ENCODE measurements at places on chromosomes 3 and 15. TPM values are rescaled to one million over a fixed set of nuclear protein-coding genes. Genes with fewer than 3 reads are reported as not detected.
A peak's percentile ranks its signal among the peaks of the same experiment; 100 is the strongest.

GRCh38 chr3:98140531-98140930 is 6.7 kb upstream of the OR5H14 start:
- DNase-seq = no peak

GRCh38 chr3:136946978-136947377 is 10.8 kb upstream of the IL20RB start:
- DNase-seq = no peak

ADAMTS17 gene
- not detected for total RNA-seq

- DNase-seq = peak; percentile 73
Measured at GRCh38 chr3:171396048-171396447, 64.2 kb downstream of the TNIK start.

KCNMB3 gene
- total RNA-seq = 0.52 TPM

DNA sequence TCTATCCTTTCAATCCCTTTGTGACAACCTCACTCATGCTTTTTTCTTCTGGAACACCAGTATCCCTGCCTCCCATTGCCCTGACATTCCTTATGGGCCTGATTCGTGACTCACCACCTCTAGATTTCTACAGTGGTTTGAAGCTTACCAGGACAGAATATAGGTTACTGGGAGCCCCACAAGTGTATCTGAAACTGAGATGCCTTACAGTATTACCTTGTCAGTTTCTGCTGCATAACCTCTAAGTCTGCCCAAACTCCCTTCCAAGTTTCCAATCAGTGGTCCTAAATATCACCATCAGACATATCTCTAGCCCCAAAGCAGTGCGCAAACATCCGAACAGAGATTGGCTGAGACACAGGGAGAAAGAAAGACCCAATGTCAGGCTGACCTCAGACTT is 5.6 kb downstream of the CPB1 start:
- DNase-seq = peak; percentile 3

- DNase-seq = no peak
Measured at GRCh38 chr3:168341956-168342936, 246.5 kb upstream of the GOLIM4 start.

- DNase-seq = no peak
Measured at GRCh38 chr15:100259266-100259665, 82.5 kb downstream of the ADAMTS17 start.

DNA sequence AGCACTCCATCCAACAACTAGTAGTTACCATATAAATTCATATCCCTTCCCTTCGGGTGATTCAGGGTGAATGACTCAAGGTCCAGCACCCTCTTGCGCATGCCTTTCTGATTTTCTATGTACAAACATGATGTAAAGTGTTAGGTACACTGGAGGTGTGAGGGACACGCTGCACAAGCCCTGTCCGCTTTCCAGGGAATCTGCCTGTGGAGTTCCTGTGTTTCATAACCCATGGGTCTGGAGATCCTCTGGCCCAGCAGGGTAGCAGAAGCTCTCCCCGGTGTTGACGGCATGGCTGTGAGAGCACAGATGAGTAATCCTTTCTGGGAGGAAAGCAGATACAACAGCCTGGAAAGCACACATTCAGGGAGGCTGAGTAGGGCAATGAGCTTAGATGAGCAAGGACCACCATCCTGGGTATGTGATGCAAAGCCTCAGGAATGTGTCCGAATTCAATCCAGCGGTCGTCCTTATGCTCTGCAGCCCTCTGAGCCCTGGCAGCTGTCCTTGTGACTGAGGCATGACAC is 142.9 kb upstream of the TP63 start:
- DNase-seq = peak; percentile 45

CCDC66 gene
- 3.1 TPM for total RNA-seq

INO80 gene
- total RNA-seq = 9.0 TPM

GRCh38 chr3:69126999-69127398 is 4.6 kb upstream of the LMOD3 start:
- no peak for DNase-seq

GRCh38 chr3:36700537-36701248 is 63.7 kb downstream of the DCLK3 start:
- peak; percentile 60 for DNase-seq

DNA sequence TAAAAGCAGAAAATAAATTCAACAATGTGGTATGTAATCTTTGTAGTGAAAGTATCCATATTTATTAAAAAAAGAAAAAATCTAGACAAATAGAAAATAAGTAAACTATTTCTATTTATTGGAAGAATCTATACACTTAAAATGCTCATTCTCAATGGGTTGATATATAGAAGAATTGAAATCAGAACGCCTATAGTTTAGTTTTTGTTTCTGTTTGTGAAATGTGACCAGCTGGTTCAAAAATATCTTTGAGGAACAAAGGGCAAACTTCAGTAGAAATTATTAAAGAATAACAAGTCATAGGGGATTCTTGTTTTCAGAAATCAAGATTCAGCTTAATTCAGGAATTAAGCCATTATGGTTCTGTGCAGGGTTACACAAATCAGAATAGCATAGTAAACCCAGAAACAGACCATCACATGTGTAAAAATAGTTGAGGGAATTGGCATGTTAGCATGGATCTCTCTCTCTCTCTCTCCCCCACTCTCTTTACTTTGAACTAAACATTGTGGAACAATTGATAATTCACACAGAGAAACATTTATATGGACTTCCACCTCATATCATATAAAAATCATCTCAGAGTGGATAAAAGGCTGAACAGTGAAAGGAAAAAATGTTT is 134.0 kb downstream of the CHL1 start:
- no peak for DNase-seq

PLSCR5 gene
- total RNA-seq = not detected

DNA sequence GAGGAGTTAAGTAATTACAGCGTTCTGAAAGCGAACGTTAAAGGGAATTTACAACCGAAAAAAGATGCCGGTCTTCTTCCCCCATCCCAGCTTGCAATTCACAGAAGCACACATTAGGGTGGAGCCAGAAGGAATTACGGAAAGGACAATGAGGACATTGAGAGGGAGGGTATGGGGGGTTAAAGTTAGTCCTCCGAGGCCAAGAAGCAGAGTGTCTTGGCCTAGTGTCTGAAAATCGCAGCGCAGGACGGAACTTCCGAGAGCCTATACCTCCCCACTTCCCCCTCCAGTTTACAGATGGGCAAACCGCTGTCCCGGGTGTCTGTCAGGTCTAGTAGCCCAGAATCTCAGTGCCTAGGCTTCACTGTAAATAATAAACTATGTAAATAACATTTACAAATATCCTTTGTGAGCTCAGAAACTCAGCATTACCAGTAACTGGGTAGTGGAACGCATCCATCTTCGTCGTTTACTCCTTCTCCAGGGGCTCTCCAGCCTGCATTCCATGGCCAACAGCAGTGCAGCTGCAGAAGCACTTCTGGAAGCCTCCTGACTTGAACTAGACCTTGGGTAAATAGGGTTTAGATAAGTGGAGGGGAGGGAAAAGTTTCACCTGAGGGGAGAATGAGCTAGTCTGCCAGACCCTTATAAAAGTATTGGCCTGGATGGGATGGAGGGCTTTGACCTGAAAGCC is 922 bp downstream of the ADPRH start:
- no peak for DNase-seq

GRCh38 chr3:155500194-155500818 is 206.8 kb upstream of the STRIT1 start:
- DNase-seq = no peak

GCHFR gene
- 45.9 TPM for total RNA-seq

DNA sequence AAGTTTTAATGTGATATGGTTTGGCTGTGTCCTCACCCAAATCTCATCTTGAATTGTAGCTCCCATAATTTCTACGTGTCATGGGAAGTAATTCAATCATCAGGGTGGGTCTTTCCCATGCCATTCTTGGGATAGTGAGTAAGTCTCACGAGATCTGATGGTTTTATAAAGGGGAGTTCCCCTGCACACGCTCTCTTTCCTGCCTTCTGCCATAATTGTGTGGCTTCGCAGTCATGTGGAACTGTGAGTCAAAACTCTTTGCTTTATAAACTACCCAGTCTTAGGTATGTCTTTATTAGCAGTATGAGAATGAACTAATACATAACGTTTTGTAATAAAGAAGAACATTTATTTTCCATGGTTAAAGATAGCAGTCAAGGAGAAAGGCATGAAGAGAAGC is 39.2 kb upstream of the GOLIM4 start:
- peak; percentile 9 for DNase-seq

DNA sequence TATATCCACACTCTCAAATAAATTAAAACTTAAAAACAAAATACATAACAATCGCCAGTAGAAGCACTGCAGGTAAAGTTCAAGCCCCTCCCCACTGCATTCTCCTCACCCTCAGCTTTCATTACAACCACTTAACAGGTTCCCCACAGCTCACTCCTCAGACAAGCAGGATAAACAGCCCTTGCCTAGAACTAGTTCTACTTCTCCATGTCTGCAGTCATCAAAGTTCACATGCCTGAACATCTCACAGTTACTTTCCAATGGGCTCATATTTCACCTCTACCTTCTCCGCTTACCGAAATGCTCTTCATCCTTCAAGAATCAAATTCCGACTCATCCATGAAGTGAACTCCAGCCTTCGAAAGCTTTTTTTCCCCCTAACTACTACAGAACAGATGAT is 4.1 kb downstream of the YEATS2 start:
- DNase-seq = no peak

DNA sequence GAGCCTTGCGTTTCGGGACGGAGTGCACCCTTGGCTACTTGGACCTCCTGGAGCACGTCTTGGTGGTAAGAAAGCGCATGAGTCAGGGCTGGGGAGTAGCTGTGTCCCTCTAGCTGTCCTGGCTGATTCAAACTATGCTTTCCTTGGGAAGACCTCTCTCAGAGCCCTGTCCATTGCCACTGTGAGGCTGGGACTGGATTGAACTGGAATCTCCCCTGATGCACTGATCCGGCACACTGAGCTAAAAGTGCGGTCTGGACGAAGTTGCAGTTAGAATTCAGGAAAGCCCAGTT is 232.6 kb upstream of the TPM1 start:
- DNase-seq = no peak

DNA sequence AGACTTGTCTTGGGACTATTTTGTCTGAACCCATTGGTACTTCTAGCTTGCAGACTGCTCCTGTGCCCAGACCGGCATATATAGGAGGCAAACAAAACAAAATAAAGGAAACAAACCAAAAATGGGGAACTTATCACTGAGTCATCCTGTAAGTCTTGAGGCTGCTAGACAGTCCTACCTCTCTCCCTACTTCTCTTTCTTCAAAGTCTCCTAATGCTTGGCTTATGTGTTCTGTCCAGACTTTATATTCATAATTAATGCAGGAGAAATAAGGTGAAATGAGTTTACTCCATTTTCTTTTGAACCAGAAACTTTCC is 266.2 kb downstream of the ZNF385D start:
- no peak for DNase-seq

MCCC1 gene
- total RNA-seq = 19.7 TPM

TNNC1 gene
- total RNA-seq = not detected

DNA sequence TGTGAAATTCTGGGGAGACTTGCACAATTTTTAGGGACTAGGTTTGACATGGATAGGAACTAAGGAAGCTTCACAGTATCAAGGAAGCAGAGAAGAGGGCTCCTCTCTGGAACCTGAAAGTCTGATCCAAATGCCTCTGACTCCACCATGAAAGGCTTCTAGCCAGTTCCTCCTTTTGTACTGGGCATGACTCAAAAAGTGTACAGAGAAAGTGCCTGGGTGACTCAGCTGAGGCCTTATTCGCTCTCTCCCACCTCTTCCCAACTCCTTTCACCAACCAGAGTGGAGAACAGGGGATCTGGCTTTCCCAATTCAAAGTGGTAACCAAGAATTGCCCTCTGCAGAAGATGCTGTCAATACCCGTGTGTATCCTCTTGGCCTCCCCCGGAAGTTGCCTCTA is 342.9 kb upstream of the PROK2 start:
- peak; percentile 21 for DNase-seq

DNA sequence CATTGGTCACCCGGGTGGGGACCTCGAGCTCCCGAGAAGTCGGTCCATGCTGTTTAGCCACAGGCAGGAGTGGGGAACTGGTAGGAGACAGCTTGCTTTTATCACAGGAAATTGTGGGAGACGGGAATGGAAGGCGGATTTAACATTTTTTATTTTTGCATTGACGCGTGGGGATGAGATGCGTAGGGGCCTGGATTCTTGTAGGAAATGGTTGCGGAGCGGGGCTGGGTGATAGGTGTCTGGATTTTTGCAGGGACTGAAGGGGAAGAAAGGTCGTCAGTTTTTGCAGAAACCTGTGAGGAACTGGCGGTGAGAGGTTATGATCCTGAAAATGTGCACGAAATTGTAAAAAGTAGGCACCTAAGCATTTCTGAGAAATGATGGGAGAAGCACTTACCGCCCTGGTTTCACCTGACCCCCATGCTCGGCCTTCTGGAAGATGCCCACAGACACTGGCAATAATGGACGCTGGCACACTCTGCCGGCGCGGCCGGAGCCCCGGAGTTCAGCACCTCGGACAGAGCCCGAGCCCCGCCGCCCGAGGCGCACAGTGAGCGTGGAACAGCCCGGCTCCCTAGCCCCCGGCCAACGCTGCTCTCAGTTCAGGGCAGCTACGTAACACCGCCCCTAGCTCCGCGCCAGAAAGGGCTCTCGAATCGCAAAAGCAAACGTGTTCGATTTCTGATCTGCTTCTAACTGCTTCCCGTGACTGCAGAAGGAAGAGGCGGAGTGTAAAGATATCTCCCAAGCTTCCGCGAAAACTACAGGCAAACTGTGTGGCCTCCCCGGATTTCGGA is 928 bp downstream of the ANKRD34C start:
- DNase-seq = peak; percentile 5

SYNPR gene
- total RNA-seq = not detected

Measured in M059J (cell line).